Tracheal epithelial cell (primary cell): ENCODE measurements at places on chromosomes 13 and 19. TPM values are rescaled to one million over a fixed set of nuclear protein-coding genes. Genes with fewer than 3 reads are reported as not detected.

GJB2 gene
- 131 and 380 TPM in 2 replicates for total RNA-seq

F10 gene
- total RNA-seq = not detected in 2 replicates

ZNF135 gene
- total RNA-seq = 1.5 and 1.7 TPM in 2 replicates

KRTDAP gene
- total RNA-seq = 3.1 TPM in 1 of 2 replicates, not detected in the other

PODNL1 gene
- total RNA-seq = 0.21 and 0.72 TPM in 2 replicates

SIAH3 gene
- under 0.01 TPM in 1 of 2 replicates, not detected in the other for total RNA-seq

NALCN gene
- 2.4 TPM in 1 of 2 replicates, not detected in the other for total RNA-seq

OR10H1 gene
- under 0.01 TPM in 1 of 2 replicates, not detected in the other for total RNA-seq

SLITRK1 gene
- total RNA-seq = not detected in 2 replicates

PBX4 gene
- total RNA-seq = 0.21 and 0.96 TPM in 2 replicates

URAD gene
- total RNA-seq = not detected in 2 replicates

SYNGR4 gene
- not detected in 2 replicates for total RNA-seq

C19orf38 gene
- under 0.01 and 1.7 TPM in 2 replicates for total RNA-seq

C13orf46 gene
- total RNA-seq = under 0.01 TPM in 1 of 2 replicates, not detected in the other
